ENCODE measurements at places on chromosomes 7 and 10. TPM values are rescaled to one million over a fixed set of nuclear protein-coding genes. Genes with fewer than 3 reads are reported as not detected.

Gene ACHE
- 0.69 TPM for polyA plus RNA-seq

DNA sequence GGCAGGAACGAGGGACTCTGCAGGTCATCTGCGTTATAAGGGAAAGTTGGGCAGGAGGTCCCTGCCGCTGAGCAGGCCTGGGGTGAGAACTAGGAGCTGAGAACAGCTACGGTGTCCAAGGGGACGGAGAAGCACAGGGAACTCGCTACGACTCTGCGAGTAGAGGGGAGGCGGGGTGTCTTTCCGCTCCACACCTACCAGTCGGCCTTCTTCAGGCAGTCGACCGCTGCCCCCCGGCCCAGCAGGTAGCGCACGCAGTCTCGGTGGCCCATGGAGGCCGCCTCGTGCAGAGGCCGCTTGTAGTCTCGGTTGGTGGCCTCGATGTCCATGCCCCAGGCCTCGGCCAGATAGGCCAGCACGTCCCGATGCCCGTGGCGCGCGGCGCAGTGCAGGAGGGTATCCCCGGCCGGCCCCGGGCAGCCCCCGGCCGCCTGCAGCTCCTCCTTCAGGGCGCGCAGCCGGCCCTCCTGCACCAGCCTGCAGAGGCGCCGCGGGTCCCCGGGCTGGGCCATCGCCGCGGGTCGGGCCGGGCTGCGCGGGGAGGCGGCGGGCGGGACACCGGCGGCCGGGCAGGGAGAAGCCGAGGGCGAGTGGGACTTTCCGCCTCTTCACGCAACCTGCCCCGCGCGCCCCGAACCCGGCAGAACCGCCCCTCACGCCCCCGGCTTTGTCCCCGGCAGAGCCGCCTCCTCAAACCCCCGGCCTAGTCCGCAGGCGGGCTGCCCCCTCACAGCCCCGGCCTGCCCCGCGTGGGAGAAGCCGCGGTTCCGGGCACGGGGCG is 660 bp downstream of the ANKRD16 start:
- peak; percentile 32 for DNase-seq

DNA sequence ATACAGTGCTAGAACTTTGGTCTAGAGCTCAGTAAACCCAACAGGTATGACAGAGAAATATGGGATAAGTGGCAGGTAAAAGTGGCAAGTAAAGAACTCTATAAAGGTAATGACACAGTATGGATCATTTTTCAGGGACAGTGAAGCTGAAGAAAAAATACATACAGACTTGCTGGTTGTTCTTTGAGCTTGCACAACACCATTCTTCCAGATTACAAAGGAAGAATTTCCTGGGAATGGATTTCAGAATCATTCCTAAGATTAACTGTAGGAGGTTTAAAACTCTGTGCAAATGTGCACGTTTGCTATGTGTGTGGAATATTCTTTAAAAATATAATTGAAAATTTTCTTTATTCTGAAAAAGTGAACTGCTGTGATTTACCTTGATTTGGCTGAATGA is 36.0 kb downstream of the PHF14 start:
- no peak for DNase-seq

Gene OR6V1
- polyA plus RNA-seq: not detected

DNA sequence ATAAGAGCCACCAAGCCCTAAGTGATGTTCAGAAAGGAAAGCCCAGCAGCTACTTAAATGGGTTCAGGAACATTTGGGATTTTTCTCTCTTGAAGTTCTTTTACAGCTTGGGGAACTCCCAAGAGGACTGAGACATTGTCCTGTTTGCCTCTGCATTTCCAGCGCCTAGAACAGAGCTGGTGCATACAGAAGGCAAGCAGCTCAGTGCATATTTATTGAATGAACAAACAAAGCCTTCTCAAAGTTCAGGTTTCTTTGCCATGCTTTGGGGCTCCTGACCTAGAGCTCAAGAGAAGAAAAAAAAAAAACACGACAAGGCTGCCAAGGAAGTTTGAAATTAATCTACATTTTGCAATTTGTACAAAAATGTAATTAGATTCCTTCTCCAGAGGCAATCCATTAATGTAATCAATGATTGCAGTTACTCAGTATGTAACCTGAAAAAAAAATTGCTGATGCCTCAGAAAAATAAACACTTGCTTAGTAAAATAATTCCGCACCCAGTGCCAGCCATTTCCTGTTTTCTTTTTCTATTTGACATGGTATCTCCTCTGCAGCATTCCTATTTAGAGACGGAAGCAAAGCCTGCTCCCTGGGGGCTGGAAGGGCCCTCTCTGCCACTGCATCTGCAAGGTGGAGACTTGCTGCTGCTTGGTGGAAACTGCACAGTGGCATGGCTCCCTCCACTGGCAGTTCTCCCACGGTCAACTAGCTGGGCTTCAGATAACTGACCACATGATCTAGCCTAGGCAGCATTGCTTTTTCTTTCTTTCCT is 157.3 kb downstream of the TMEM178B start:
- DNase-seq: peak; percentile 50

Gene NRF1
- polyA plus RNA-seq: 11.5 TPM

DNA sequence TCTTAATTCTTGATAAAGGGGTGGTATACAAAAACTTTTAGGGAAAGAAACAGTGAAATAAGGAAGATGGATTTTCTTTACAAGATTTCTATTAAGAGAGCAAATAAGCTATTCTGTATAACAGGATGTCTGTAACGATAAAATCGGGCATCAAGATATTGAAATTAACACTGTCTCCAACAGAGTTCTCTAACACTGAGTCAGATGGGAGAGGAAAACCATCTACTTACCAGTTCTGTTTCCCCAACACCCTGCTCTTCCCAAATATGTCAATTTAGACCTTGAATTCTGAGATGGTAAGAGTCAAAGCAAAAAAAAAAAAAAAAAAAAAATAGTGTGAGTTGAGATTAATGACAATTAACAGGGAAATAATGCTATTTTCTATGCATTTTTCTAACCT is 23.0 kb downstream of the SMURF1 start:
- DNase-seq: no peak

- DNase-seq: no peak
Measured at GRCh38 chr10:12980713-12981306, 20.7 kb downstream of the CCDC3 start.

Gene INPP5A
- polyA plus RNA-seq: 15.1 TPM

- DNase-seq: no peak
Measured at GRCh38 chr7:116557901-116558300, 33.1 kb downstream of the CAV1 start.

DNA sequence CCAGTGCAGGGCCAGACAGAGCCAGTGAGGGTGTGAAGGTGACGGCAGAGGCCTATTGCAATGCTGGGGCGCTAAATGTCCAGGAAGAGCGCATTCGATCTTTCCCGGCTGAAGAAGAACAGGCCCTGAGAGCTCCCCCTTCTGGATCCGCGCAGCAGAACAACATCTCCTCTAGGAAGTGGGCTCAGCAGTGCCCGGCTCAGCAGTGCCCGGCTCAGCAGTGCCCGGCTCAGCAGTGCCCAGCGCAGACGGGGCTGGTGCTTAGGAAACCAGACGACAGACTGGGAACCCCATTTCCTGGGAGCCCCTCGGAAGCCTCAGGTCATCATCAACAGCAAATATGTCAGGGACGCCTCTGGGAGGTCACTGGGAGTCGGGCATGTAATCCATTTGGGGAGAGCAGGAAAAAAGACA is 4.7 kb upstream of the NOS3 start:
- DNase-seq: peak; percentile 64

DNA sequence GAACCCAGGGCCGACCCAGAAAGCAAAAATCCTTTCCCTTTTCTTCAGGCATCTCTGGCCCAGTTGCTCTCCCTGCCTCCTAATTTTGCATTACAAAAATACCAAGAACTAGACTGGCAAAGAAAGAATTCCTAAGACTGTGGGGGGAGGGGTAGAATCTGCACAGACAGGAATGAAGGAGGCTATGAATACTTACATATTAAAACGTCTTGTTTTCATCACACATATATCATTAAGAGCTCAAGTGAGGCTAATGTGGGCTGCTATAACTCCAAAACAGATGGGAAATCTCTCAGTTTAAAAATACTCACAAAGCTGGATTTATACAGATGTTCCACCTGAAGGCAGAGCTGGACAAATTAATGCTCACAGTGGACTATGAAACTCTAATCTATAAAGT is 29.2 kb upstream of the MKX start:
- DNase-seq: no peak

- DNase-seq: peak; percentile 60
Measured at GRCh38 chr10:17910125-17910789, 41.5 kb upstream of the SLC39A12 start.

GRCh38 chr10:110980807-110981206 is 61.4 kb downstream of the SHOC2 start:
- DNase-seq: no peak

DNA sequence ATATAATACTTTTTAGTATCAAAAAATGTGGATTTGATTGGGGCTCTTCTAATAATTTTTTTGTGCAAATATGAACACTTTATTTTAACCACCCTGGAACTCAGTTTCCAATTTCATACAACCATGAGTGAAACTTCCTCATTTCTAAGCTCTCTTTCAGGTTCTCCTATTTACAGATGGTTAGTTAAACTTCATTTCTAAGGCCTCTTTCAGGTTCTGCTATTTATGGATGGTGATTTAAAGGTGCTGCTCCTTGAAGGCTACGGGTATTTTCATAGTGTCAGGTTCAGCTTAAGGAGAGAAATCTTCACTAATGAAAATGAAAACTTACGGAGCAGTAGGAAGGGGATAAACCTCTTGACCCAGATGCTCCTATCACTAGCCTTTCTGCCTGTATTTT is 568.3 kb downstream of the KIF20B start:
- DNase-seq: no peak

DNA sequence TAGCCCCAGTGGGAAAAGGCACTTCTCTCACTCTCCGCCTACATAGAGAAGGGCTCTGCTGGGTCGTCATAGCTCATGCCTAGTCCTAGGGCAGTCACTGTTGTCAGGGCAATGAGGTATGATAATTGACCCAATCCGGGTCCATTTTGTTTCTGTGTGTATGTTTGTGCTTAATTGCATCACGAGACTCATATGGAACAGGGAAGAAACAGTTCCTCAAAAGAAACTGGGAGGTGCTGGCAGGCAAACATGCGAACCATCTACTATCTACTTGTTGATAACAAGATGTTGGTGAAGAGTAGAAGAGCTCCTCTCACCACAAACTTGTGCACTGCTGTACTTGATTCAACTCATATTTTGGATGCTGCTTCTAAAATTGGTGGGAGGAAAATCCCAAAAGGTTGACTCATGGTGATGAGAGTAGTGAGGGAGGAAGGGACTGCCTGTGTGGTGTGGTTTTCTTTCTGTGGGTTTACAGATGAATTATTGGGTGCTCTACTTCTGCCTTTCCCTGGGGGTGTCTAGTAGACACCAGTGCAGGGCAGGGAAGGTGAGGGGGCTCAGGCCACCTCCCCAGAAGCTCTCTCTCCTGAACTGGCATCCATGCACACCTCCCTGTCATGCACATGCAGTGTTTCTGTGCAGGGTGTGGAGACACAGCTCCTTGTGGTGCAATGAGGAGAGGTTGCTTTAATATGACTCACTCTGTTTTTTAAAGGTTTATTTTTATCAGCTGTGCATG is 29.4 kb downstream of the LSMEM1 start:
- DNase-seq: no peak

- DNase-seq: no peak
Measured at GRCh38 chr7:27808626-27809025, 68.7 kb downstream of the TAX1BP1 start.

Gene BTBD16
- 0.69 TPM for polyA plus RNA-seq

GRCh38 chr7:71254751-71255150 is 122.8 kb downstream of the GALNT17 start:
- DNase-seq: no peak

DNA sequence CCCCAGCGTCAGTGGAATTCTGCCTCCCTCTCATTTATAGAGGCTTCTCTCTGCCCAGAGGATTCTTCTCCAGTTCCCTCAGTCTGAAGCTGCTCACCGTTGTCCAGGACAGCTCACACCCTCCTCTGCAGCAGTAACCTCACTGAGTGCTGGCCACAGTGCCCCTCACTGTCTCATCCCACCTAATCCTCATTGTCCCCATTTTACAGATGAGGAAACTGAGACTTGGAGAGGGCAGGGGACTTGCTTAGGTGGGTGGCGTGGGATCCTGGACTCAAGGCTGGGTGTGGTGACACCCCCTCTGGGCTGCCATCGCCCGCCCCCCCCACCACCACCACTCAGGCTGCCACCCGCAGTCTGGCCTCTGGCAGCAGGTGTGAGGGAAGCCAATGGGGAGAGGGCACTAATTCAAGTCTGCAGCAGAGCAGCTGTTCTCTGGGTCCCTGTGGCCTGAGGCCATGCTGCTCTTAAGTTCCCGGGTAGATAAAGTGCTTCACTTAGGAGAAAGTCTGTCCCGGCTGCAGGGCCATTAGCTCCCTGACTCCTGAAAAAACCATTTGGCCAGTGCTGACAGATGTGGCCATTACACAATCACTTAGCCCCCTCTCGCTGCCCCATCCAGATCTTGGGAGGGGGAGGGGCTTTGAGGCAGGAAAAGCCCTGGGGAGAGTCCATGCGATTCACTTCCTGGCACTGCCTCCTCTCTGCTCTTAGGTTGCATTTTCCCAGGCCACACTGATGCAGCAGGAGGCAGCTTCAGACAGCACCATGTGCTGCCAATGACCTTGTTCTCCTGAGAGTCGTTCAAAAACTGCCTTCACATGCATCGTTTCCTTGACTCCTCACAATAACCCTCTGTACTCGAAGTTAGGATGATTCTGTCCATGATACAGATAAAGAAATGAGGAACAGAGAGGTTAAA is 36.3 kb downstream of the DRGX start:
- no peak for DNase-seq

DNA sequence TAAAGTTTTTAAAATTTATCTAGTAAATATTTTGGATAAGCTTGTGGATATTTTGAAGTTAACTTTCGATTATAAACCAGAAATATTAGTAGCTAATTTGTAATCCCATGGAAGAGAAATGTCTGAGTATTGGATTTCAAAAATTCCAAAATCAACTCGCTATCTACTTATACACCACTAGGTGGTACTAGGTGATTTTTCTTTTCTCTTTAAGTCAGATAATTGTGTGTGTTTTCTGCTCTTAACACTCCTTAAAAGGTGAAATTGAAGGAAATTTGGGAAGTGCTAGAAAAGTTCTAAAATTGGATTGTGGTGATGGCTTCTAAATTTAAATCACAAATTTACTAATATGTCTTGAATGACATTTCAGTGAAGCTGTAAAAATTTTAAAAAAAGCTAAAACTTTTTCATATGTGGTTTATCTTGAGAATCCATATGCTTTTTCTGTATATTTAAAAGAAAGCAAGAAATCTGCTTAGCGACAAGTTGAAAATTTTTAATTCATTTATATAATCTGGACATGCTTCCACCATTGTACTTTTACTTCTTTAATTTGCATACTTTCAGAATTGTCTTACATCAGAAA is 90.2 kb downstream of the IPMK start:
- peak; percentile 39 for DNase-seq

- peak; percentile 20 for DNase-seq
Measured at GRCh38 chr7:12518920-12519681, 51.4 kb upstream of the SCIN start.

DNA sequence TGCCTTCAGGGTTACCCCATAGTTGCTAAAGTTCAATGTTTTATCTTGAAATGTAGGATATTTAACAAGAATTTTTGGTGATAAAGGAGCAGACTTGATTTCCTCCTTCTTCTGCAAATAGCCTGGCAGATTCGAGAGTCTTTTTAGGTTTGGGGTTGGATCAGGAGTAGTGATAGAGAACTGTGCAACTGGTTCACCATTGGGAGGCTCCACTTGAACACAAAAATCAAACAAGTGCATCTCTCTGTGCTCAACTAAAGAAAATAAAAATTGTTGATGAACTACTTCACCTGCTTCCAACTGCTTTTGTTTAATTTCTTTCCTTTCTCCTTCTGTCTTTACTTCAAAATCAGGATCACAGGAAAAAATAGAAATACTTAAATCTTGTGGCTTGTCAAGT is 58.5 kb downstream of the MACC1 start:
- DNase-seq: no peak
